ENCODE measurements at places on chromosomes 12 and 14.

DNA sequence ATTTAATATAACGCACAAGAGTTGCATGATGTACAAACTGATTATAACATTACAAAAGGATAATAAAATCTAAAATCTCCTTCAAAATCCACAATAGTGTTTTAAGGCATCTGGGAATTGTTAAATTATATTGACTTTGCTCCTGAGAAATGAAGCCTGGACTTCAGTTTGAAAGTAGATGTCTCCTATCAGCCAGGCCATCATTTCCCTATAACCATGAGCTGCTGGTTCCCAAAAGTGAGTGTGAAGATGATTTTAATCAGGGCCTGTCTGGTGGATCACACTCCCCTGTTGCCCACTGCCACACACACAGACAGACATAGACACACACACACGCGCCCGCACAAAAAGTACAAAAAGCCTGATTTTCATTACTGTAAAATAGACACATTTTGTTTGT is 480.7 kb downstream of the RPS29 start:
- no peak for DNase-seq

DNA sequence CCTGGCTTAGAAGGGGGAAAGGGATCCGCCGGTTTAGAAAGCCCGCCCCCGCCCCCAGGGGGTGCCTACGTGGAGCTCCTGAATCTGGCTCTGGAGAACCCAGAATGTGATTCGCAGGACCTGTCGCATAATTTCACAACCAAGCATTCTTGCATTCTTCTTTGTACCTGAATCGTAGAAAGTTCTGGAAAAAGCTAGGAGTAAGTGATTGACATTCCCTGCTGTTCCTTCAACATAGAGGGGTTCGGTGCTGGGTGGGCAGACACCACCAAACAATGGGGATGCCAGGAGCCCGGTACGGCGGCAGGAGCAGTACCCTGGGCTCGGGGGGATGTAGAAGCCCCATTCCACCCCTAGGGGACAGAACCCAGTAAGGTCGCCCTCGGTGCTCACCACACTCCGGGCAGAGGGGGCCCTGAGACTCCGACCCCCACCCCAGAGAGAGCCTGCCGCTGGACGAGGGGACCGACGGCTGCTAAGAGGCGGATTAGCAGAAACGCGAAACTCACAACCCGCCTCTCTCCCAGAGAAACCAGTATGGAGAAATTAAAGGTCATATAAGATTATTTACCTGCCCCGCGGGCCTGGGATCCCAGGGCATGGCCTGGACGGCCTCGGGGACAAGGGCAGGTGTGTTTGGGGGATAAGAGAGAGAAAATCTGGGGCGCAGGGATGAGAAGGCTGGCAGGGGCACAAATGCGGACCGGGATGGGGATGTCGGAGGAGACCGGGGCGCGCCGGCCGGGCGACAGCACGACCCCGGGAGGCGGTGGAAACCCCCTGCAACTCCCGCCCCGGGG is 520 bp downstream of the CSRP2 start:
- peak; percentile 34 for DNase-seq

GRCh38 chr12:111209811-111210210 is 159.1 kb downstream of the PHETA1 start:
- DNase-seq: no peak

GRCh38 chr14:29893989-29894388 is 33.7 kb downstream of the PRKD1 start:
- no peak for DNase-seq

- peak; percentile 76 for DNase-seq
Observed at GRCh38 chr12:47838286-47838931, 18.7 kb upstream of the HDAC7 start.

GRCh38 chr12:48779869-48780268 is 9.0 kb downstream of the ADCY6 start:
- DNase-seq: peak; percentile 37

GRCh38 chr14:24613241-24613640 is 3.8 kb upstream of the GZMH start:
- DNase-seq: no peak

DNA sequence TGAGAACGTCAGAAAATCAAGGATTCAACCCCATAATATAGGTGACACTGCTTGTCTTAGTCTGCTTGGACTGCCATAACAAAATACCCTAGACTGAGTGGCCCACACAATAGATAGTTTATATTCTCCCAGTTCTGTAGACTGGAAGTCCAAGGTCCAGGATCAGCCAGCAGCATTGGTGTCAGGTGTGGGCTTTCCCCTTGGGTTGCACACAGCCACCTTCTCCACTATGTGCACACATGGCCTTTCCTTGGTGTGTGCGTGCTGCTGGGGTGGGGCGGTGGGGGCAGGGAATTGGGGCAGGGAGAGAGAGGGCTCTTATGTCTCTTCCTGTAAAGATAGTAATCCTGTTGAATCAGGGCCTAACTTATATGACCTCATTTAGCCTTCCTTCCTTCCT is 106.4 kb downstream of the SLC25A47 start:
- no peak for DNase-seq

DNA sequence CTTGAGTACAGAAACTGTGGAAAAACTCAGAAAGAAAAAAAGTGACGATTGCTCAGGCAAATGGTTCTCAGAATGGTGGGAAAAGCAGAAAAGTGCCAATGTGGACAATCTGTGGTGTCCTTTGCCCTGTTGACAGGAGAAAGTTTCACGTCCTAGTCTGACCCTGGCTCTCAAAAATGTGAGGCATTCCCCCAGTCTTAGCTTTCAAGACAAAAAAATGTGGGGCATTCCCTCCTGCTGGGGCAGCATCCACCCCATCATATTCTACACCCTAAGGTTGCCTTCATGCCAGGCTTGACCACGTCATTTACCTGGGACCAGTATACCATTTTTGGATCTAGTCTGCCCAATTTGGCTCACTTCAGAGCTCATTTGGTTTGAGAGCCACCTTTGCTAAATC is 20.7 kb upstream of the ANAPC7 start:
- no peak for DNase-seq

DNA sequence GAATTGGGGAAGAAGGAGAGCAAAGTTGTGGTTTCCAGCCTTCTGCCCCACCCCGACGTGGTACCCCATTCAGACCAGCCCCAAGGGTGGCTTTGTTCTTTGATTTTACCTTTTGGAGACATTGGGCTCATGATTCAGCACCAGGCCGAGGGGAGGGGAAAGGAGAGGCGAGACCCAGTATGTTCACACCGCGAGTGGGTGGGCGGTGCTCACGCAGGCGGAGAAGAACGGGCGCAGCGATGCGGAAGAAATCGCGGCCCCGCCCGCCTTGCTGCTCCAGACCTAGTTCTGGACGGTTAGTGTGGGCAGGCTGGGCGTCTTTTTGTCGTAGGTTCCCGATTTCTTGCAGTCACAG is 963 bp downstream of the ATL1 start:
- DNase-seq: peak; percentile 7

DNA sequence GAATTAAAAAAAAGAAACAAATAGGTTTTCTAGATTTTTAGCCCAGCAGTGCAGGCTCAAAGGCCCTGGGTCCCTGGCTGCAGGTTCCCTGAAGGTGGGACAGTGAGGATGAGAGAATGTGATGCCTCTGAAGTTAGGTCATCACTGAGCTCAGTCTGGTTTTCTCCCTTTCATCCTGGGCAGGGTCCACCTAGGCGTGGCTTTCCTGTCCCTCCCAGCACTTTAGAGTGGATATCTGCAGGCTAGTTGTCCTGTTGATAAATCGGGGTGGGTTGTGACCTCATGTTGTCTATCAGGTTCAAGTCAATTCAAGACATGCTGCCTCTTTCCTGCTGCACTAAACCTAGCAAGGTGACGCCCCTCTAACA is 60.9 kb downstream of the MAP1LC3B2 start:
- DNase-seq: no peak

- no peak for DNase-seq
Observed at GRCh38 chr12:54858562-54858961, 4.2 kb downstream of the MUCL1 start.

DNA sequence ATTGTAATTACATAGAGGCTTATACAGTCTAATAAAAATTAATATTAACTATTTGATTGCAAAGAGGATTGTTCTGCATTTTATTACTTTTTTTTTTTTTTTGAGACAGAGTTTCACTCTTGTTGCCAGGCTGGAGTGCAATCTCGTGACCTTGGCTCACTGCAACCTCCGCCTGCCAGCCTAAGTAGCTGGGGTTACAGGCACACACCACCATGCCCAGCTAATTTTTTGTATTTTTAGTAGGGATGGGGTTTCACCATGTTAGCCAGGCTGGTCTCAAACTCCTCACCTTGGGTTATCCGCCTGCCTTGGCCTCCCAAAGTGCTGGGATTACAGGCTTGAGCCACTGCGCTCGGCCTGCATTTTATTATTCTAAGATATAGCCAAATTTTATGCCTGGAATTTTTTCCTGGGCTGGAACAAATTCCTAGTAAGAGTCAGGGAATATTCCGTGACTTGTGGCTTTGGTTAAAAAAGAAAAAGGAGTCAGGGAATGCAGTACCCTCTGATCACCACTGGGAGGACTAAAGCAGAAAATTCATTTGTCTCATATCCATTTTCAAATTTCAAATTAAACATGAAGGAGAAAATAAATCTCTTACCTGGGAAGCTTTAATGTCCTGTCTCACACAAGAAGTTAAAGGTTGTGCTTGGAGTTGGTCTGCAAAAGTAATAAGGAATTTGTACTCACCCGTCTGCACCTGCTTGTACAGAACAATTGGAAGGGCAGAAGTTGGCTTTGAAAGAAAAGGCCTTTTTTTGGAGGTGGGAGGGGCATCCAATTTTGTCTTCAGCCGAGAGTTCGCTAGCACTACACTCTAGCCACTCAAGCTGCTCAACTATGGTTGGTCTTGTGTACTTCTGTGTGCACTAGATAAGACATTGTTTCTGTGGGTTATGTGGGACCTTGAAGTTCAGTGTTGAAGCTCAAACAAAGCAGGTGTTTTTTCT is 8.7 kb downstream of the MARK3 start:
- DNase-seq: peak; percentile 44

GRCh38 chr14:101110729-101111619 is 207.5 kb upstream of the RTL1 start:
- no peak for DNase-seq

GRCh38 chr12:115324949-115325593 is 641.1 kb upstream of the TBX3 start:
- DNase-seq: no peak

DNA sequence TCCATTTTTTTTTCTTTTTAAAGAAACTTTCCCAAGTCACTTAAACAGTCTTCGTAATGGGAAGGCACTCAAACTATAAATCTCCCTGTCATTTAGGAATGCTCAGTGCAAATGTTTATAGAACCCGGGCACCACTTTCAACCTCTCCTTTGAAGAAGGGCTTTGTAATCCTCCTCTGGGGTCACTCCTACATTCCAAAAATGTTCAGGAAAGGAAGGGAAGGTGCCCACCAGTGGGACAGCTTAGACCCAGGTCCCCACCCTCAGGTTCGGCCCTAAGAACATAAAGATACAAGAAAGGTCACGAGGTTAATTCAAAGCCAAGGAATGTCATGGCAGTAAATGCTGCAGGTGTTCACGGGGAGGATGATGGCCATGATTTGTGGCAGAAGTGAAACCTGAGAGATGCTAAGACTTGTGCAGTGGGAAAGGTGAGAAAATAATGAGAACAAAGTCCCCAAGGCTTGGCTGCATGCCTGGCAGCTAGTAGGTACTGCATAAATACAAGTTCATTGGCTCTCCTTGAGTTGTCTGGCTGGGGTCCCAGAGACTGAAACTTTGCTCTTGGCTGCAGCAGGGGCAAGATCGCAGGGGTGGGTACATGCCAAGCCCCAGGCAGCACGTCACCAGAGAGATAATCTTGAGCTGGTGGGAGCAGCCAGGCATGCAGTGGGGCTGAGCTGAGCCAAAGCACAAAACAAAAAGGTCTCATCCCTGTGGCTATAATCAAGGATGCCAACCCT is 21.1 kb downstream of the KRT18 start:
- no peak for DNase-seq

DNA sequence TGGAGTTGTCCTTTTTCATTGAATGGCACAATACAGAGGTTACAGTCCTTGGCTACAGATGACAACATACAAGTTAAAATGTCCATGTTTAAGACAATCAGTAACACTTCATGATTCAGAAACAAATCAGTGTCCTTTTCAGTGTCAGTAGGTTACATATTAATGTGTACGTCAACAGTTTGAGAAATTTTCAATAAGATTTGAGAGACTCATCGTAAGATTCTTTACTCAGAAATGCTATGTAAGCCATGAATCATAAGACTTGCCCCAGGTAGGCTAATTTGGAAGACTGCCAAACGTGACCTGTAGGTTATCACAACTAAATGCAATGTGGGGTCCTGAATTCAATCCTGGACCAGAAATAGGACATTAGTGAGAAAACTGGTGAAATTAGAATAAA is 3.5 kb downstream of the RDH12 start:
- no peak for DNase-seq

DNA sequence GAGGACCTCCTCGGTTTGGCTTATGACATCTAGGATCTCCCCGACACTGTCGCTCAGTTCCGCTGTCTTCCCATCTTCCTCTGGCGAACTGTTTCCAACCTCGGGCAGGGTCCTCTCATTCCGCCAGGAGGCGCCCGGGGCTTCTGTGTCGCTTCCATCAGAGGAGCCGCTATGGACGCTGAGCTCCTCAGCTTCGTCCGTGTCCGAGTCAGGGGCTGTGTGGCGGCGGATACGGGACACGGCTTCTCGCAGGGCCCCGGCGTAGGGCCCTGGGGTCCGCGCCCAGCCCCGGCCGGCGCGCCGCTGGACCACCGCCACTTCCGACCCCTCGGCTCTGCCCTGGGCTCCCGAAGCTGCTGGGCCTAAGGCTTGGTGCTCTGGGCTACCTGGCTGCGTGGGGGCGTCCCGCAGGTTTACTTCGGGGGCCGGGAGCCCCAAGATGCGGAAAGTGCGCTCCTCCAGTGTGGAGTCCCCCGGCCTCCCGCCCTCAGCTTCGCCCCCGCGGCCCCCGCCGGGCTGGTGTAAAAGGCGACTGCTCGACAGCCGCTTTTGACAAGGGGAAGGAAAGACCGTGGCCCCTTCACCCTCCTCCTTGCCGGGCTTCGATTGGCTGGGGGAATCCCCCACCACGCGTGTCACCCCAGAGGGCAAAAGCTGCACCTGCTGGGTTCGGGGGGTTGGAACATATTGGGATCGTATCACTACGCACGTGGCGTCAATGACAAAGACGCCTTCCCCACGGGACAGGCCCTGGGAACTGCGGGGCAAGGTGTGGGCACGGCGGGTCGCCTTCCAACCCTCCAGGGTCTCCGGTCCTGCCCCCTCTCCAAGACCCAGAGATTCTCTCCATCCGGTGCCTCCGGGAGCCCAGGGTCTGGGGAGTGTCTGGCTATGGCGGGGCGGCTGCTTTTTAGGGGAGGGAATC is 2.1 kb downstream of the DDN start:
- peak; percentile 88 for DNase-seq

GRCh38 chr14:58239244-58240195 is 5.1 kb upstream of the PSMA3 start:
- peak; percentile 75 for DNase-seq
